ENCODE measurements at places on chromosomes 12 and 14.

DNA sequence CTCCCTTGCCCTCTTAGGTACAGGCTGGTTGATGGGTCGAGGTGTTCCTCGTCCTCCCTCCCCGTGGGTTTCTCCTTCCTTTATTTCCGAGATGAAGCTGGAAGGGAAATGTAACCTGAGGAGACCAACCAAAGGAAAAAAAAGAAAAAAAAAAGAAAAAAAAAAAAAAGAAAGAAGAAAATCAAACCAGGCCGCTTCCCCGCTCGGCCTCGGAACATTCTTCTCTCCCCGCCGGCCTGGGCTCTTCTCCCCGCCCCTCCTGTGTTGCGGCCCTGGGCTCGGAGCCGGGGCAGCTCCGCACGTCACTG, 1.6 kb upstream of the NFATC4 start:
- no peak for DNase-seq

GRCh38 chr12:2120982-2121758, 68.4 kb downstream of the CACNA1C start:
- no peak for DNase-seq

- no peak for DNase-seq
Measured at GRCh38 chr12:111384596-111384995, 15.7 kb upstream of the PHETA1 start.

- DNase-seq, result no peak
Measured at GRCh38 chr12:2680676-2681039, 114.1 kb upstream of the FKBP4 start.

GRCh38 chr12:127595506-127595905, 671.5 kb upstream of the TMEM132C start:
- no peak for DNase-seq

GRCh38 chr12:75613981-75614380, 102.6 kb upstream of the KRR1 start:
- DNase-seq, result no peak

DNA sequence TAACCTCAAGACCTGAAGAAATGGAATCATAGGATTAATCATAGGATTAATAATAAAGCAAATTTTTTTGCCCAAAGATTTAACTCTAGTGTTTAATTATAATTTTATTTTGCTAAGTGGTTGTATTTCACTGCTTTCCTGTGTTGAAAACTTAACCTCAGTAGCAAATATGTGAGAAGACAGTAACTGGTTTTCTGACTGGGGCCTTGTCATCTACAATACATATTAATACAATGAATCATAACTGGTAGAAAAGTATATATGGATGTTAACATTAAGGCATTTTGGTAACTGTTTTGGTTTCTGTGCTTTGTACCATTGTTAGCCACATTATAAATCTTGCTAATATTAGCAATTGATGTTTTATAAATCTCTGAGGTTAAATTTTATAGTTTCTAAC, 92.2 kb downstream of the ACSS3 start:
- DNase-seq, result no peak
